Activated T-cell treated with anti-CD3 and anti-CD28 coated beads, Interleukin-2, amount 50 U/mL, for 4 hours (primary cell): ENCODE measurements at places on chromosomes 3 and 15.

DNA sequence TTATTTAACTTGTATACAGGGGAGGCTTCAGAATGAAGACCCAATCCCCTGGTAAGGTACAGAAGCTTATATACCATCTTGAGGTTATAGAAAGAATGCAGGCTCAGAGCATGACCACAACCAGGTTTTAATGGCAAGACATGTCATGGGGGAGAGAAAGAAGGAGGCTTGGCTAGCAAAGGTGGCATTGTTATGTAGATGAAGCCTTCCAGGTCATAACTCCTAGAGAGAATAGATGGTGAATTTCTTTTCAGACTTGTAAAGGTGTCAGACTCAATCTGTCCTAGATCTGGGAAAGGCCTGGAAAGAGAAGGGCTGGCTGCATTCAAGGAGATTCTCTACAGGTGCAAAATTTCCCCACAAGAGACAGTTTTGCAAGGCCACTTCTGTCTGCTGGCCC is 99.4 kb upstream of the CTDSPL start:
- DNase-seq, result no peak

DNA sequence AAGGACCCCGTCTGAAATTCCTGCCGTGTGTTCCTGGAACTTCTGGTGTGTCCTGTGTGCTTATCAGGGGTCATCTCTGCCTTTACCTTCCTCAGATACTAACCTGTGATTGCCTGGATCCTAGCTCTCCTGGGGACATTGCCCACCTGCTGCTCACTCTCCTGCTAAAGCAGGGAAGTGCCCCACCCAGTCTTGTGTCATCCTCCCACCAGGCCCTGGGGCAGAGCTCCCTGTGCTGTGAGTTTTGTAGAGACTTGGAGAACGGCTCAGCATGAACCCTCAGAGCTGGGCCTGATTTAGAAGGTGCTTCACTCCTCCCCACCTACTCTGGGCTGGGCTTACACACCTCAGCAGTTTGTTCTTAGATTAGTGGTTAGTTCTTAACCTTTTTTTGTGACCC is 3.8 kb upstream of the TMEM44 start:
- no peak for DNase-seq

DNA sequence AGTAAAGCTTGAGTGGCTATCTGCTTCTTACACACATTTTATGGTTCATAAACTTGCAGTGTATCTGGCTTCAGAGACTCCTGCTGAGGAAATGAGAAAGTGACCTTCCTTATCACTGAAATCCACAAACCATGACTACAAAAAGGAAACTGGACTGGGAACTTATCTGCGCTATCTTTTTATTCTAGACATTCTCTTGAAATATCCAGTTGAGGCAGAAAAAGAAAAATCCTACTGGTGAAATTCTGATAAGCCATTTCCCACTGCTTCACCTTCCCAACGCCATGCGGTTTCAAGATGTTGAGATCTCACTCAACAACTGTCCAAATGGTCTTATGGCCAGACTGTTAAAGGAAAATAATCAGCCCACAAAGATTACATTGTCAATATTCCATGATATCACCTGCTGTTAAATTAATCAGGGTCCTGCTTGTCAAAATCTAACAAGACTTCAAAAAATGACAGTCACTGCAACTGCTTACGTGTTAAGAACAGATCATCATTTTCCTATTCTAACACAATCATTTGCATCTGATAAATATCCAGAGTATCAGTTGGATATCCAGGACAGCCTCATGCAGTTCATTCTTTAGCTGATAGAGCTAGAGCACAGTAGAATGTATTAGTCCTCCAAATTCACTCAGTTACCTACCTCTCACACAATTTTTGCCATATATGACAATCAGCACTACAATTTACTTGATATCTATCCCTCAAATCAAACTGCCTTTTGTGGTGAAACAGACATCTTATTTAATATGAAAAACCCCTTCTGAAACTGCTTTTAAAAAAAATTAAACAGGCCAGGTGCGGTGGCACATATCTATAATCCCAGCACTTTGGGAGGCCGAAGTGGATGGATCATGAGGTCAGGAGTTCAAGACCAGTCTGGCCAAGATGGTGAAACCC is 538.1 kb downstream of the MAGI1 start:
- DNase-seq, result no peak

GRCh38 chr15:50227076-50227475 is 38.5 kb downstream of the HDC start:
- DNase-seq, result no peak

- no peak for DNase-seq
Observed at GRCh38 chr3:30492322-30493192, 113.8 kb upstream of the TGFBR2 start.

- DNase-seq, result no peak
Observed at GRCh38 chr15:67025719-67026609, 39.4 kb upstream of the SMAD3 start.

DNA sequence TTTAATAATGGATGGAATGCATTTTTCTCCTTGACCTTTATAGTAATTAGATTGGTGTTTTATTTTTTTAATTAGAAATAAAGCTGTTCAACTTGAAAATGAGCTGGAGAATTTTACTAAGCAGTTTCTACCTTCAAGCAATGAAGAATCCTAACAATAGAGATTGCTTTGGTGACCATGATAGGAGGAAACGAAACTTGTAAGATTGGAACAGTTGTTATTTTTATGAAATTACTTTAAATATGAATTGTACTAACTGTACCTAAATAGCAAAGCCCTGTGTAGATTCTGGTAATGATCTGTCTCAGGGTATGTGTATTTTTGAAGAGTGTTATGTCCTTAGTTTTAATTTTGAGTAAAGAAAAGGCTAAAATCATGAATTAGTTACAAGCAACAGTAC is 44.4 kb downstream of the MFN1 start:
- no peak for DNase-seq

GRCh38 chr3:39189959-39190269 is 2.5 kb downstream of the XIRP1 start:
- DNase-seq, result peak; percentile 49

- DNase-seq, result no peak
Observed at GRCh38 chr3:155232605-155233004, 60.9 kb downstream of the STRIT1 start.

DNA sequence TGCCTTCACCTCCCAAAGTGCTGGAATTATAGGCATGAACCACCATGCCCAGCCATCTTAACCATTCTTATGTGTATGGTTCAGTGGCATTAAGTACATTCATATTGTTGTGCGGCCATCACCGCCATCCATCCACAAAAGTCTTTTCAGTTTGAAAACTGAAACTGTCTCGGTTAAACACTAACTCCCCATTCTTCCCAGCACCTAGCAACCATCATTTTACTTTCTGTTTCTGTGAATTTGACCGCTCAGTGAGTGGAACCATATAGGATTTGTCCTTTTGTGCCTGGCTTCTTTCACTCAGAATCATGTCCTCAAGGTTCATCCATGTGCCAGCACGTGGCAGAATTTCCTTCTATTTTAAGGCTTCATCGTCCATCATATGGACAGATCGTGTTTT is 5.8 kb downstream of the MCM2 start:
- DNase-seq, result no peak

DNA sequence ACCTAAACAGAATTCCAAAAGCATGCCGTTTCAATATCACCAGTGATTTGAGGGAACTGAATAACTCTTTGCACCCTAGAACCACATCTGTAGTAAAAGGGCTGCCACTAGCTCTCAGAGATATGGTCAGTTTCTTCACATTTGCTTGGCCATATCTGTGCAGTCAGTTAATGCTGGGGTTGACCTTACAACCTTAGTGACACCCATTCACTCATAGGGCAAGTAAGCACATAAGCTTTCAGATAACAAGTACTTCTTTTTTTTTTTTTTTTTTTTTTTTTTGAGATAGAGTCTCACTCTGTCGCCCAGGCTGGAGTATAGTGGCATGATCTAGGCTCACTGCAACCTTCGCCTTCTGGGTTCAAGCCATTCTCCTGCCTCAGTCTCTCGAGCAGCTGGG is 20.4 kb upstream of the FSIP1 start:
- DNase-seq, result no peak

DNA sequence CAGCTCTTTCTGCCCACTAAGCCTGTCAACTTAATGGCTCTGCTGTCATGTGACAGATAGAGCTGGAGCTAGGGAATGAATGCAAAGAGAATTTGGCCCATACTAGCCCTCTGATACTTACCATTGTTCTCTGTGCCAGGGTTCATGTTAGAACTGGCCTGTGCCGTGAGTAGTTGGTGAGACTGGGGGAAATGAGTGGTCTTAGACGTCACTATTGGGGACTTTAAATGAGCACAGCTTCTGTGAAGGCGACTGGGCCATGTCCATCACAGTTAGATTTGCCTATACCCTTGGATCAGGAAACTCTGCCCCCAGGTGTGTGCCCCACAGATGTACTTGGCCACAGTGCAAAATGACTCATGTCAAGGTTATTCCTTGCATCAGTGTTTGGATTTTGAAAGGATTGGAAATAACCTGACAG is 124.9 kb downstream of the PTPRG start:
- no peak for DNase-seq

DNA sequence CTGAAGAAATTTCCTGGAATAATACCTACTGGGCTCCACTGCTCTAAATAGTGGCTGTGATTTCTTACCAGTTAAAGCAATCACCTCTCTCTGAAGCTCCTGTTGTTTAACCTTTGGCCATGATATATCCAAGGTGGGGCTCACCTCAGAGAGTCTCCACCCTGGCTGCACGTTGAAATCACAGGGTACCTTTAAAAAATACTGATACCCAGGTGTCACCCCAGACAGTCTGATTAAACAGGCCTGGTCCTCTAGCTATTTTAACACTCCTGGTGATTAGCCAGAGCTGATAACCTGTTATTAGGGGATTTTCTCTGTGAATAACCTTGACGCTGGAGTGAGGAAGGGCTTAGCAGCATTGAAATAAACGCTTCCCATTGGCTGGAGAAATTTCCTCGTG is 22.3 kb upstream of the ZBTB38 start:
- no peak for DNase-seq

- DNase-seq, result no peak
Observed at GRCh38 chr3:112734171-112734570, 93.2 kb upstream of the CCDC80 start.

DNA sequence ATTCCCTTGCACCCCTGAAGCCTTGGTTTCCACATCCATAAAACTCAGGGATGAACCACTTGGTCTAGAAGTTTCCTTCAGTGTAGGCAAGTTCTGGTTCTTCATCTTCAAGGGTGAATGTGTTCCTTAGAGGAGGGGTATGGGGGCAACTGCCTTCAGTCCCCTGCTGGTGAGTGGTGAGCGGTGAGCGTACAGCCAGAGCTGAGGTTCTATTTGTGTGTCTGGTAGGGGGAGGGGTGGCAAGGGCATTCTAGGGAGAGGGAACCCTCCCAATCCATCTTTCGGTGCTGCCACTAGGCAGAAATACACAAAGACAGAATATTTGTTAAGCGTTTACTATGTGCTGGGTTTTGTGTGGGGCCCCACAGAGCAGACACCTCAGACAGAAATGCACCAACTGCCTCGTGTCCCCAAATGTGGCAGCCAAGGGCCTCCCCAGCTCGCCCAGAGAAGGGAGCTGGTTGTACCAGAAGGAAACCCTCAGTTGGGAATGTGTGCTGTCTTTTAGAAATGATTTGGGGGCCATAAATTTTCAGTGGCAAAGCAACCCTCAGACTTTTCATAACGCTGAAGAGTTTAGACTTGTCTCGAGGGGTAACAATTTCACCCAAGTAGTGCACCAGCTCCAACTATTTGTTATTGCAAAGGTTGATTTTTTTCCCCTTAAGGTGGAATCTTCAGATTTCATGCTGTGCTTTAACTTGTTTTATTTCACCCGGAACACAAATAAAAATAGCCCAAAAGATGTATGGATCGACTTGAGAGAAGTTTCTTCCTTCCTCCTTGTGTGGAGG is 137.6 kb downstream of the FBLN2 start:
- no peak for DNase-seq

DNA sequence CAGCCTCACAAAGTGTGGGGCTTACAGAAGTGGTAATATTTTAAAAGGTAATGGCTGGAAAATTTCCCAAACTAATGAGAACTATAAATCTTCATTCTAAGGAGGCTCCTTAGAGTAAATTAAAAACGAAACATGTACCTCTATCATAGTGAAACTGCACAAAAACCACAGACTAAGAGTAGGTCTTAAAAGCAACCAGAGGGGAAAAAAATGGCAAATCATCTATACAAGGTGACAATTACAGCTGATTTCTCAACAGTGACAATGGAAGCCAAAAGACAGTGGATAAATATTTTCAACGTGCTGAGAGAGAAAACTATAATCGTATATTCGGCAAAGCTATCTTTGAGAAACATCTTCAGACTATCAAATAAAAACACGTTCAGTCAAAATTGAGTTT is 20.6 kb downstream of the HEG1 start:
- no peak for DNase-seq

DNA sequence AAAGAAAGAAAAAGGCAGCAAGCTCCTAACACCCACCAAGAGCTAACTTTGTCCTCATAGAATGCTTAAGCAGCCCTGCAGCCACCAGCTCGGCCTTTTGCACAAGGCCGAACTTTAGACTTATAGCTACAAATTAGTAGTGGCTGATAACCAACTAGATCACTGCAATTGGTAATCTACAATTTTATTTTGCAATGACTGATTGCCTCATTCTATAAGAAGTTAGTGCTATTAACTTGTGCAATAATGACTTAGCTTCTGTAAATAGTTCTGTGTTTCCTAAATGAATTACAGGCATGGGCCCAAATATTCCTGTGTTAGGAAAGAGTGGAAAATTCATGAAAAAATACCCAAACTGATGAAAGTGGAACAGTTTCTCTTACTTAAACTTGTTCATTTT is 284.8 kb upstream of the CFAP20DC start:
- no peak for DNase-seq
